ENCODE measurements at places on chromosomes 2 and 18. TPM values are rescaled to one million over a fixed set of nuclear protein-coding genes. Genes with fewer than 3 reads are reported as not detected.

- no peak for DNase-seq
Measured at GRCh38 chr2:10407841-10408648, 40.1 kb downstream of the ODC1 start.

GRCh38 chr2:232501331-232501771 lies 13.7 kb upstream of the ECEL1 start:
- DNase-seq = no peak

GRCh38 chr2:114261366-114261765 lies 181.1 kb upstream of the DPP10 start:
- DNase-seq = no peak

GRCh38 chr2:170143045-170143717 lies 34.8 kb upstream of the MYO3B start:
- DNase-seq = no peak

DNA sequence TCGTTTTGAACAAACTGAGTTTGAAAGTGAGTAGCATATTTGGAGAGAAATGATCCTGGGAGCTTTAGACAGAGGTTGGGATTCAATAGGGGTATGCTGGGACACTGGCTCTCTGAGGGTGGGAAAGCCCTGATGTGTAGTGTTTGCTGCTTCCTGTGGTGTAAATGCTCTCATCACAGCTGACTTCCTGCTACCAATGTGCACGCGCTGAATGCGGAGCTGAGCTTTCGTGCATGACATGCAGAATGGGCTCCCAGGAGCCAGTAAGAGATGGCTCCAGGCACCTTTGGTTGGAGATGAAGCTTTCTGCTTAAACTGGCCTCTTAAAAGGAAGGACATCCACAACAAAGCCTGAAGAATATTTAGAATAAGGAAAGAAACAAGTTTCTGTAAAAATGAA lies 224.1 kb upstream of the CCDC150 start:
- DNase-seq = no peak

GRCh38 chr2:51511002-51511401 lies 479.1 kb upstream of the NRXN1 start:
- no peak for DNase-seq

- DNase-seq = no peak
Measured at GRCh38 chr18:73556904-73557303, 590.7 kb downstream of the FBXO15 start.

GRCh38 chr2:5250482-5250881 lies 441.7 kb upstream of the SOX11 start:
- DNase-seq = no peak

GRCh38 chr2:218327451-218328210 lies 29.0 kb upstream of the CATIP start:
- no peak for DNase-seq

DNA sequence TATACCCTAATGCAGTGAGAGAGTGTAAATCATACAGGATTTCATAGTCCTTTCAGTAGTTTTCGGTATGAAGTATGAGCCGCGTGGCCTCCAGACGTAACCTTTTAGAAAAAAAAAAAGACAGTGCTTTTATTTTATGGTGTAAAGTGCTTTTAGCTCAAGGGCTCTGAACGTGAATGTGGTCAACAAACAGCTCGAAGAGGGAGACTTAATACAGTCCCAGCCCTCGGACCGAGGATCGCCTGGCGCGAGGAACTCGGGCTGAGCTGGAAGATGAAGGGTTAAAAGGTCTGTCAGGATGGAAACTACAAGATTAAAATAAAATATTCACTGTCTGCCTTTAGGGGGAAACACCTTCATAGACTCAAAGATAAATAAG lies 4.0 kb upstream of the BCL11A start:
- no peak for DNase-seq

GRCh38 chr2:14720319-14720718 lies 87.8 kb downstream of the LRATD1 start:
- no peak for DNase-seq

- DNase-seq = no peak
Measured at GRCh38 chr2:137249463-137250130, 484.3 kb downstream of the THSD7B start.

GRCh38 chr2:100527440-100528015 lies 35.3 kb upstream of the PDCL3 start:
- DNase-seq = no peak

GRCh38 chr18:21930177-21930576 lies 189.6 kb downstream of the MIB1 start:
- no peak for DNase-seq

Gene UGT1A3
- total RNA-seq = not detected

Gene PRKAG3
- not detected for total RNA-seq

Gene DYSF
- total RNA-seq = 112 TPM

Gene SNRNP27
- total RNA-seq = 50.7 TPM
